ENCODE measurements at places on chromosomes 7 and 10.
A peak's percentile ranks its signal among the peaks of the same experiment; 100 is the strongest.

DNA sequence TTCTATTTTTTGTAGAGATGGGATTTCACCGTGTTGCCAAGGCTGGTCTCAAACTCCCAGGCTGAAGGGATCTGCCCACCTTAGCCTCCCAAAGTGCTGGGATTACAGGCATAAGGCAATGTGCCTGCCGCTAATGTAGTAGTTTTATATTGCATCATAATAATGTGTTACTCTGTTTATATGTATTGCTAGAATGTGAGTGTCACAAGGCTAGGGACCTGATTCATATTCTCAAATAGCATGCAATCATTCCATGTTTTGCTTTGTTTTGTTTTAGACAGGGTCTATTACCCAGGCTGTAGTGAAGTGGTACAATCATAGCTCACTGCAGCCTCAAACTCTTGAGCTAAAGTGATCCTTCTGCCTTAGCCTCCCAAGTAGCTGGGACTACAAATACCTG, 13.5 kb downstream of the CCL26 start:
- DNase-seq, result no peak

- DNase-seq, result no peak
Observed at GRCh38 chr10:71281646-71282322, 37.3 kb upstream of the SLC29A3 start.

GRCh38 chr7:148930335-148930734, 46.2 kb upstream of the EZH2 start:
- no peak for DNase-seq

- no peak for DNase-seq
Observed at GRCh38 chr10:5508786-5509185, 9.4 kb upstream of the CALML5 start.

- DNase-seq, result no peak
Observed at GRCh38 chr10:72077275-72077990, 10.9 kb downstream of the SPOCK2 start.

DNA sequence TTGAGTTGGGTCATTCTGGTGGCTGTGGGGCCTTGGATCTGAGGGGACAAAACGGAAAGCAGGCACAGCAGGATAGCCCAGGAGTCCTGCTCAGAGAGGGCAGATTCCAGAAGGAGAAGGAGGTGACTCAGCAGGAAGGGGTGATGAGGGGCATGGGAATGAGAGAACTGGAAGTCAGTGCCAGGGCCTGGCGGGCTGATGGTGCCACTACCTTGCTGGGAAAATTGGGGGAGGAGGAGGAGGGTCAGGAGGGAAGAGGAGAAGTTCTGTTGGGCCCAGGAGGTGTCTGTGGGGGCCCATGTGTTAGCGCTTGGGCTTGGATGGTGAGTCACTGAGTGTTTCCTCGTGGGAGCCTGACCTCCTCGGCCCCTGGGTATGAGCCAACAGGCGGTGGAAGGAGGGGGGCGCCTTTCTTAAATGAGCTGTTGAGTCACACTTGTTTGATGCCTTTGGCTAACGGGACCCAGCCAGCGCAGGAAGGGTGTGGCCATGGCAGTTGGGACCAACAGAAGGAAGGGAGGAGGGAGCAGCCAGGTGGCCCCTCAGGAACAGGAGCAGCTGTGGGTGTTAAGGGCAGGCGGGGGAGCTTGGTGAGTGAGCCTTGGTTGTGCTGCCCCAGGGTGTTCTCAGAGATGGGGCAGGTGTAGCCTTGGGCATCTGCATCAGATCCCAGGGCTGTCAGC, 130.0 kb upstream of the BTBD16 start:
- peak; percentile 90 for DNase-seq

All from ovary (tissue), 10 donors.